ENCODE measurements at places on chromosomes 6 and 20. TPM values are rescaled to one million over a fixed set of nuclear protein-coding genes. Genes with fewer than 3 reads are reported as not detected.

- DNase-seq: no peak
Observed at GRCh38 chr20:41165001-41165882, 27.9 kb downstream of the PLCG1 start.

DNA sequence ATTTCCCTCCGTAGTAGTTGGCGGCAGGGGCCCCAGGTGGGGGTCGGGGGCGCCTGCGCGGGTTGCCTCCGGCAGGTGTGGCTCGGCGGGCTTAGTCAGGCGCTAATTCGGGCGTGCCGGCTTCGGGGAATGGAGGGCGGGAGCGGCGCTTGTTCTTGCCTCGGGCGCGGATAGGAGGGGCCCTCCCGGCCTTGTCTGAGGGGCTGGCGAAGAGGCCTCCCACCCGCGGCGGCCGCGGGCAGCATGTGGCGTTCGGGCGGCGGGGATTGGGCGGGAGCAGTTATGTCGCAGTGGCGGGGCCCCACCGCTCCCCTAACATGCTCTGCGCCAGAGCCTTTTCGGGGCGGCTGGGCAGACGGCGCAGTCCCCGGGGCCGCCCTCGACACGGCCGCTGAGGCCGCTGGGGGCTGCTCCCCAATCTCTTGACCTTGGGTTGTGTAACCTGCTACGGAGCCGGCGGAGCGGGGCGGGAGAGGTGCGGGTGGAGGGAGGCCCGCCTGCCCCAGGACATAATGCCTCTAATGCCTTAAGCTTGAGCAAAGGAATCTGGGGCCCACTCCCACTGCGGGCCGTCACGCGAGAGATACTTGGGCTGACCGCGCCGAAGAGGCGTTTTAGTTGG lies 1.1 kb downstream of the AMD1 start:
- peak; percentile 54 for DNase-seq

- DNase-seq: no peak
Observed at GRCh38 chr6:149093643-149094042, 223.9 kb upstream of the TAB2 start.

GRCh38 chr20:40197691-40198090 lies 491.3 kb downstream of the MAFB start:
- DNase-seq: no peak

DNA sequence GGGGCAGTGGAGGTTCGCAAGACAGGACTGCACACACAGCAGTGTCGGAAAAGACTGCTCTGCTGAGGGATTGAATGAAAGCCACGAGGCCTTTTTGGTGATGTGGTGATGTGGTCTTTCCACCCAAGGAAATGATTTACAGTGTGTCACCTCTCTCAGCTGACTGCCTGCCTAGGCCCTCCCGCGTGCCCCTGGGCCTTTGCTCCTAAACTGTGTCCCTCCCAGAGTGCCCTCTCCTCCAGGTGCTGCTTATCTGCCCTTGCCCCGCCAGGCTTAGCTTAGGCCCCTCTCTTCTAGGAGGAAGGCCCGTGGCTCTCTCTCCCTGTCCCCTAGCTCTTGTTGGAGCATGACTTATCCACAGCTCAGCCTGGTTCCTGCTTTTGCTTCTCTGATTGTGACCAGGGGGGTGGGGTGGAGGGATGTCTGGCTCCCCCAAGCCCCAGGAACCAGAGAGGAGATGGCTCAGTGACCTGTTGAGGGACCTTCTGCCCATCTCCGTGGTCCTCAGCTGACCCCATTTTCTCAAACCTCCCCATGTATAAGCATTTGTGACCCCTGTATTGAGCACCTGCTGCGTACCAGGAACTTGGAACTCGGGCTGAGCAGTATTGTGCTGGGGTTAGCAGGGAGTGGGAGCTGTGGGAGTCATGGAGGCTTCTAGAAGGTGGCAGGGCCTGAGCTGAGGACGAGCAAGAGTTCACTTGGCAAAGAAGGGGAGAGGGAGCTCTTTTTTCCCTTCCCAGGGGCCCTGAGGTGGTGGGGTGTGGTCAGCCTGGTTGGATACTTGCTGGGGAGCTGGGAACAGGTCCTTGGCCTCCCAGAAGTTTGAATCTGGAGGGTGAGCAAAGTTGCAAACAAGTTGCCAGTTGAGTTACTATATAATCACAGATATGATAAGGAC lies 2.2 kb downstream of the SRC start:
- no peak for DNase-seq

- no peak for DNase-seq
Observed at GRCh38 chr6:170089963-170090362, 200.9 kb downstream of the DLL1 start.

GRCh38 chr6:89583559-89583958 lies 55.0 kb downstream of the LYRM2 start:
- no peak for DNase-seq

DNA sequence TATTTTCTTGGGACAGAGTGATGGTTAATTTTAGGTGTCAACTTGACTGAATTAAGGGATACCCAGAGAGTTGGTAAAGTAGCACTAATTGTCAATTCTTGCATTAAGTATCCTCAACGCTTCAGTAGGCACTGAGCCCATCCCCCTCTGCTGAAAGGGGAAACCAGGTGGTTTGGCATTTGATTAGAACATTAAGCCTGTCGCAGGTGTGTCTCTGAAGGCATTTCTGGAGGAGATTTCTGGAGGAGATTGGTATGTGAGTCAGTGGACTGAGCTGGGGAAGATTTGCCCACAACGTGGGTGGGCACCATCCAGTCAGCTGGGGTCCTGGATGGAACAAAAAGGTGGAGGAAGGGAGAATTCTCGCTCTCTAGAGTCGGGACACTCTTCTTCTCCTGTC lies 119.8 kb downstream of the RFX6 start:
- no peak for DNase-seq

DNA sequence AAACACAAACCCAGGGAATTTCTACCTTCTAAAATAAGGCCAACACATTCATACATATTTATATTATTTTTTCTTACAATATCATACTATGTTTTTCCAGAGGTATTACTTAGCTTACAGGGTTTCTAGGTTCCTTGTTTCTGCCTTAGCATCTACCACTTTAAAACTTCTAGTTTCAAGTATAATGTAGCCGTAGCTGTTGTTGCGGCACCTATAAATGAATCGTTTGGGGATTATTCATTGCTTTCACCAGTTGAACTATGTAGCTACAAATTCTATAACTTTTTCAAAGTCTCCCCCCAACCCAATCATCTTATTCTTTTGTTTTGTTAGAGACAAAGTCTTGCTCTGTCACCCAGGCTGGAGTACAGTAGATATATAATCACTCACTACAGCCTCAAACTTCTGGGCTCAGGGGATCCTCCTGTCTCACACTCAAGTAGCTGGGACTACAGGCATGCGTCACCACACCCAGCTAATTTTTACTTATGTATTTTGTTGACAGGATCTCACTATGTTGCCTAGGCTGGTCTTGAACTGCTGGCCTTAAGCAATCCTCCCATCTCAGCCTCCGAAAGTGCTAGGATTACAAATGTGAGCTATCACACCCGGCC lies 43.9 kb downstream of the TNFAIP3 start:
- DNase-seq: no peak

DNA sequence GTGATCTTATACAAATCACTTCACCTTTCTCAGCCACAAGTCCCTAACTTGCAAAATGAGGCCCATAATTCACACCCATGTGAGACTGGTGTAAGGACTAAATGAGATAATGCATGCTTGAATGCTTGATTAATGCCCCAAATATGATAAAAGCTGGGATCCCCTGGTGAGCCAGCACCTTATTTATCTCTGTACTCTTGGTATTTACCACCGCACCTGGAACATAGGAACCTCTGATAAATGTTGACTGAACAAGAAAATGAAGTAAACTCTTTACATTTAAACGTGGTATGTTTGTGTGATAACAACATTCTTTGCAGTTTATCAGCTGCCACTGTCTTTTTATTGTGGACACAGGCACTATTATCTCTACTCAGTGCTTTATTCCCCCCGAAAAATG lies 2.5 kb upstream of the APOBEC2 start:
- DNase-seq: no peak

DNA sequence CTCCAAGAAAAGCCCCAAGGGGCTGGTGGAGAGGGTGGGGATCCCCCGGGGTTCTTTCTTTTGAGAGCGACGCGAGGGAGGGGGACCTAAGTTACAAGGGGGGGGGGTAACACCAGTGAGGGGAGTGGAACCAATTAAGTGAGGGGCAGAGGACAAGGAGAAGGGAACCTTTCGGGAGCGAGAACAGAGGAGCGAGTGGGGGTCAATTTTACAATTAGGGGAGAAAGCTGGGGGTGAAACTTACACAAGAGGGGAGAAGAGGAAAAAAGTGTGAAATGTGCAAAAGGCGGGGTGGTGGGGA lies 548 bp downstream of the SALL4 start:
- no peak for DNase-seq

DNA sequence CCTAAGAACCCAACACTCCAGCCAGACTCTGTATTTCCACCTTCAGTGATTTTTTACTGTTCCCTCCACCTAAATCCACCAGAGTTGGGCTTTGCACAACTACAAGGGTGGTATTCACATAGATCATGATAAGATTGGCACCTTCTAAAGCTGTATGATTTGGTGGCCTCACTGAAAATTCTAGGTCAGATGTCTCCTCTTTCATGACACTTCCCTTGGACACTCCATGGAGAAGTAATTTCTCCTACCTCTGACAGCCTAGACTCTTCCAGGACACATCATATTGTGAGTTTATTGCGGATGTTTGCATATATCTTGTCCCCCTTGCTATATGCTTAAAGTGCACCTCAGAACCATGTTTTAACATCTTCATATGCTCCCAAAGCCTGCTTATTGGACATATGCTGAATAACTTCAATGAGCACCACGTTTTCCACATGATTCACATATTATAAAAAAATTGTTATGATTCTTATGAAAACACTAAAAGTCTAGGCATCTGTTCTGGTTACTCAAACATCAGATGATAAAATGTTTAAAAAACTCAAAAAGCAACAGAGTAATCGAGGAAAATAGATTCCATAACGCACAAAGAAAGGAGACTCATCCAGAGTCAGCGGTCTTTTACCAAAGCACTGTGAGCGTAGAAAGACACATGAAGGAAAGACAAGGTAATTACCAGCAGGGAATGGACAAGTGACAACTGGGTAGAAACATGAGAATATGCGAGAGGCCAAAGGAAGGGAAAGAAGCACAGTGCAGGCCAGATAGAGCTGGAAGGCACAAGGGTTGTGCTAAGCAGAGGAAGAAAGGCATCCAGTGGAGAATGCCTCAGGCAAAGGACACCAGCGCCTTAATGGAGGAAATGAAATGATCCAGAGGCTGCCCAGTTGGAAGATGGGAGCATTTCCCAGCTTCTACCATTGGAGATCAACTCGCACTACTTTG lies 46.5 kb downstream of the KIF16B start:
- DNase-seq: no peak

DNA sequence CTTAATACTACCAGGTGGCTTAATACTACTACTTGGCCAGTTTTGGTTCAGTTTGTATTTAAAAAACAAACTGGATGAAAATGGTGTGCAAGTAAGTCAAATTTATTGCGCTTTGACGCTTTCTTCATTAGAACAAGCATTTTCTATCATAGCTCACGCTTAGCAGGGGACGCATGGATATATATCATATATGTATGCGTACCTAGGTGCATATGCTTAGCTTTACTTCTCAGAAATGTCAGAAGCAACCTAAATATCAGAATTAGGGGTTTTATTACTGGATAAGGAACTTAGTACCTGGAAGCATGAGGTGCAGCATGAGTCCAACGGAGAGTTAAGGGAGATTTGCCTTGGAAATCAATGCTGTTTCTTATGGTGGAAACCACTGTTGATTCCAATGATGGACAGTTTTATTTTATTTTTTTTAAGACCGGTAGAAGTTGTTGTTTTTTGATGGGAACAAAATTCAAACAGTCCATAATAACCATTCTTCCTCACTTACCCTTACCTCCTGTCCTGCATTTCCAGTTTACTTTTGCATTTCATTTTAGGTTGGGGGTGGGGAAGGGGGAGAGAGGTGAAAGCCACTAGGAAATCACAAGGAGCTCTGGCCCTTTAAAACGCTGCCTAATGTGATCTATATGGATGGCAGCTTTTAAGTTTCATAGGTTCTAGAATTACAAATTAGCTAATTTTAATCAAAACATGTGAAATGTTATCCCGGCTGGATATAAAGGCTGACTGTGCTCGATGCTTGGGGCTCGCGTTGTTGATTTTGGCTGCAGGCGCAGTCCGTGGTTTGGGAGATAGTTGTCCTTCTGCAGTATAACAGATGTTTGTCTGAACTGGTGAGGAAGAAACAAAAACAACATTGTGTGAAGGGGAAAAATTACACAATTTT lies 2.1 kb downstream of the SOBP start:
- no peak for DNase-seq

GRCh38 chr6:164022632-164023031 lies 608.1 kb downstream of the QKI start:
- DNase-seq: no peak

DNA sequence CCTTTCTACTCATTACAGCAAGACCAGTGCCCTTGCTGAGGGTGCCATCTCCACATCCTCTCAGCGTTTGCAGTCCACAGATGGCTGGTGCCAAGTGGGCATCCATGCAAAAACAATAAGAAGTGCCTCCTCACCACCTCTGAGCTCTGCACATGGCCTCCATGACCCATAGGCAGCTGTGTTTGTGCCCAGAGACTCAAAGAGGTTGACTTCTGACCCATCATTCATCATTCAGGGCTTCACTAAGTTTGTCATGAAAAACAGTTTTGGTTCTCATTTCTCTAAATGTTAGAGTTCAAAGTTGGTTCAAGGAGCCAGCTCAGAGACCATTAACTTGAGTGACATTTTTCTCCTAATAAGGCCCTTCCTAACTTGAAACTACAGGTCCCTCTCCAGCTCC lies 512.6 kb upstream of the MAP3K7 start:
- no peak for DNase-seq

GRCh38 chr6:156617376-156617775 lies 159.8 kb upstream of the ARID1B start:
- no peak for DNase-seq

DNA sequence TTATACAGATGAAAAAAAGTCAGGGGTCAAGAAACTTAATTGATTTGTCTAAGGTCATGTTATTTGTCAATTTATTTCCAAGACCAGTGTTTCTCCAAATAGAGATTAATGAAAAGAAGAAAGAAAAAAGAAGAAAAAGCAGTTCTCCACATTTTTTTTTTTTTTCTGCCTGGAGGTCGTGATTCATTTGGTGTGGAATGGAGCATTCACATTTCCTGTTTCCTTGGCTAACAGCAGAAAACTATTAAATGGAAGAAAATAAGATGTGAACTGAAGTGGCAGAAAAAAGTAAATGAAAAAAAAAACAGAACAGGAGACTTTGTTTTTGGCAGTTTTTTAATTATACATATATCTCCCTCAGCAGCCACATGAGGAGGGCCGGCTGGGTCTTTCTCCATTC lies 470.8 kb upstream of the ZNF337 start:
- no peak for DNase-seq

- DNase-seq: no peak
Observed at GRCh38 chr6:112639391-112639831, 292.3 kb downstream of the RFPL4B start.

- no peak for DNase-seq
Observed at GRCh38 chr6:33578588-33579011, 1.5 kb downstream of the BAK1 start.

GRCh38 chr6:125942672-125943527 lies 13.7 kb upstream of the HINT3 start:
- peak; percentile 23 for DNase-seq

LPA gene
- total RNA-seq: 222 TPM

PTCRA gene
- not detected for total RNA-seq

ECT2L gene
- not detected for total RNA-seq

ATP6V1G2 gene
- 0.29 TPM for total RNA-seq

IMPG1 gene
- total RNA-seq: not detected

TBC1D20 gene
- 13.9 TPM for total RNA-seq

SMAP1 gene
- 13.9 TPM for total RNA-seq

TP53TG5 gene
- total RNA-seq: not detected

ZNF334 gene
- 0.62 TPM for total RNA-seq
